CD4-positive, alpha-beta T cell (primary cell): ENCODE measurements at places on chromosomes 2 and 18.

GRCh38 chr2:16218625-16219024 is 278.3 kb downstream of the MYCN start:
- DNase-seq, result no peak

DNA sequence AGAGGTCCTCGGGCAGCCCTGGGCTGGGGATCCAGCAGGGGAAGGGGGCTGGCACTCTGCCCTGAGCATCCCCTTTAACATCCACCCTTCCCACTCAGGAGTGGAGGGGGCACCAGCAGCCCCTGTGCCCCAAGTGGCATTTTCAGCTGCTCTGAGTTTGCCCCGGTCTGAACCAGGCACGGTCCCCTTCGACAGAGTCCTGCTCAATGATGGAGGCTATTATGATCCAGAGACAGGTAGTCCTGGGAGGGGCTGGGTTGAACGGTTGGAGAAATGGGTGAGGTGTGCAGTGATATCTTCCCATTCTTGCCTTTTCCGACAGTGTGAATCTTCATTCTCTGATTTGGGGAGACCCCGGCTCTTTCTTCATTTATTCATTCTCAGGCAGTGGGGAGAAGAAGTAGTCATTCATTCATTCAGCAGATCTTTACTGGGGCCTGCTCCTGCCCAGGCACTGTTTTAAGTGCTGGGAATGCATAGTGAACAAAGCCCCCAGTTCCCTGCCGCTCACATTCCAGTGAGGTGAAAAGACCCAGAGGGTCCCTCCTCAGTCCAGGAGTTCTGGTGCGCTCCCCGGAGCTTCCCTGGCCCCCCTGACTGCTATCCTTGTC is 1.4 kb upstream of the KHK start:
- no peak for DNase-seq

DNA sequence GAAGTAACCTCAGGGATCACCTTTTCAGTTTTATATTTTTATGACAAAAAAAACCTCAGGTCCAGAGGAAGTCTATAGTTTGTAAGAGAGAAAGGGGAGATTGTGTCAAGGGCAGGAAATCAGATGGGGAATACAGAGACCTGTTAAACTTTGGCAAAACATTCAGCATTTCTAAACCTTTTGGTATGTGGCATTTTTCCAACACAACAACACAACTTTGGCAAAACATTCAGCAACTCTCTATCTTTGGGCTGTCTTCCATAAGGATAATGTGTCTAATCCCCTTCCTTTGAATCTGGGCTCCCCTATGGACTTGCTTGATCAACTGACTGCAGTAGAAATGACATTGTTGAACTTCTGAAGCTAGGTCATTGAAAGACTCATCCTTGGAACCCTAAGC is 220.6 kb upstream of the CCDC68 start:
- DNase-seq, result no peak

DNA sequence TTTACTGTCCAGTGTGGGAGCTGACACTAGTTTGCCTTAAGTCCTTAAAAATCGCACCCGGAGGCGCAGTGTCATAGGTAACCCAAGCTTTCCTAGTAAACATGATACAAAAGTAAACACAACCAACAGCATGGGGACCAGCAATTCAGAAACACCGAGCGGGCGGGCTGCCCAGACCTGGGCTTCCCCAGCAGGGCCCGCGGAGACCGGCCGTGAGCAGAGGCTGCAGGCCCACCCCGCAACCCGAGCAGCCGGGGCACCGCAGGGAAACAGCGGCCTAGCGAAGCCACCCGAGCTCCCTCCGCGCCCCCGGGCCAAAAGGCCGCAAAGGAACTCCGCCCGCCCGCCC is 296 bp downstream of the TTC21B start:
- no peak for DNase-seq

DNA sequence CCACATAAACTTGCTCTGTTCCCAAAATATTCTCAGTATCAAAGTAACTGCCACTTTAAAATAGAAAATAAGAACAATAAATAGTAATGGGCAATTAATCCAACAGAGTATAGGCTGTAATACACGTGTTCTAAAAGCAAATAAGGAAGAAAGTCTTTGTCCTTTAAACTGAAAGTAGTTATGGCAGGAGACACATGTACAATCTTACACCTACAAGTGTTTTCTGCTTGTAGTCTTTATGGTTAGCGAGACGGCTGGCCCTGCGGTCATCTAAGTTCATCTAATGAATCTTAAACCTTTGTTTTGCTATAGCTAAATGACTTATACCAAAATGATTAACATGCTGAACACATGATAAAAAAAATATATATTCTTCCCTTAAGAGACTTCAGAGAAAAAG is 32.4 kb downstream of the CYB5A start:
- DNase-seq, result no peak
